Epithelial cell of proximal tubule (primary cell): ENCODE measurements at places on chromosomes 5 and 9. TPM values are rescaled to one million over a fixed set of nuclear protein-coding genes. Genes with fewer than 3 reads are reported as not detected.

The BRINP1 gene
- 1.4 and 2.5 TPM in 2 replicates for total RNA-seq

GRCh38 chr5:109316634-109317033 lies 93.1 kb downstream of the PJA2 start:
- DNase-seq = no peak

DNA sequence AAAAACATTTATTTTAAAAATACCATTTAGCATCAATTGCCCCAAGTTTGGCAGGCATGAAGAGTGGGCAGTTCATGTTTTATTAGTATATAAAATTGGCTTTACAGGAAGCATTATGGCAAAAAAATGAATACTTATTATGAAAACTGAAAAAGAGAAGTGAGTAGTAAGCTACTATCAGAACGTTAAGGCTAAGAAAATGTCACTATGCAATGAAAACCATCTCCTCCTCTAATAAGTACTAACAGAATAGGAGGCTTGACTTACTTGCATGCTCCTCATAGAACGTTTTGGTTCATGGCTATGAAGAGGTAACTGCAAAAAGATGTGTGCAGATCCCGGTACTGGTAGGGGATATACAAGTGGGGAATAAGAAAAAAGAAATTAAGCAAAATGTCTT lies 23.6 kb downstream of the TICAM2 start:
- DNase-seq = no peak

DNA sequence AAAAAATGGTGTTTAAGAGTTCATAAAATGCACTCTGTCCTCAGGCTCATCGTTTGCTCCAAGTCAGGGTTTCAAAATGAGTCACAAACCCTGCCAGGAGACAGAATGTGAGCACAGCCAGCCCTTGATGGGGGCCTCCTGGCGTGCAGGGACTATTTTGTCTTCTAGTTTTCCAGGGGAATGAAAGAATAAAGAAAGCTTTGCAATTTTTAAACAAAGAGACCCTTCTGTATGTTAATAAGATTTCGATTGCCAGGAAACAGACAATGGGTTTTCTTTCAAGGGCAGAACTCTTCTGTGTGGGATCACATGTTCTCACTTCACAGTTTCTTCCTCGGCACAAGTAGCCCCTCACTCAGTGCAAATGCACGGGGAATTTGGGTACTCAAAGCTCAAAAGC lies 121.4 kb upstream of the C6 start:
- DNase-seq = no peak

DNA sequence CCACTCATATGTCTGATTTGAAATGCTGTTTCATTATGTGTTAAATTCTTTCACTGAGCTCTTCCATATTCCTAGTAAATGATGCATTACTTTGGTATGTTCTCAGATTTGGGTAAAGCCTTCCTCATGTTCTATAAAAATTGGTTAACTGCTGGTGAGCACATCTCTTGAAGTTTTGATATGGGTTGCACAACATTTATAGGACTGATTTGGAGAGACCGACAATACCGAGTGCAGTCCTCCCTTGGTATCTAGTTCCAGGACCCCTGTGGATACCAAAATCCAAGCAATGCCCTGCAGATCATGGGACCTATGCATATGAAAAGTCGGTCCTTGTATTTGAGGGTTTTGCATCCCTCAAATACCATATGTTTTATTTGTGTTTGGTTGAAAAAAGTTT lies 37.8 kb downstream of the WDR36 start:
- no peak for DNase-seq

The C5orf46 gene
- not detected in 2 replicates for total RNA-seq

DNA sequence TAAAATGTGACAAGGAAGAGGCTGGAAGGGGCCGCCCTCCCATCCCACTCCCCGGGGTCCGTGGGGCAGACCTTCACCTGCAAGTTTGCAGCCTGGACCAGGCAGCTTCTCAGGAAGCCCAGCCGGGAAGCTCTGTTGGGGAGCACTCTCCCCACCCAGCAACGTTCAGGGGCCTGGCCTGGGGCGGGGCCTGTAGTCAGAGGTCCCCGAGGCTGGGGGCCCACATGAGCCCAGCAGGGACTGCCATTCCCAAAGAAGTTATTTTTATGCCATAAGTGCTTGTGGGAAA lies 32.7 kb upstream of the NOTCH1 start:
- no peak for DNase-seq

- DNase-seq = no peak
Observed at GRCh38 chr5:151225475-151225874, 1.6 kb upstream of the CCDC69 start.

GRCh38 chr9:124854822-124855221 lies 1.6 kb downstream of the WDR38 start:
- DNase-seq = no peak

DNA sequence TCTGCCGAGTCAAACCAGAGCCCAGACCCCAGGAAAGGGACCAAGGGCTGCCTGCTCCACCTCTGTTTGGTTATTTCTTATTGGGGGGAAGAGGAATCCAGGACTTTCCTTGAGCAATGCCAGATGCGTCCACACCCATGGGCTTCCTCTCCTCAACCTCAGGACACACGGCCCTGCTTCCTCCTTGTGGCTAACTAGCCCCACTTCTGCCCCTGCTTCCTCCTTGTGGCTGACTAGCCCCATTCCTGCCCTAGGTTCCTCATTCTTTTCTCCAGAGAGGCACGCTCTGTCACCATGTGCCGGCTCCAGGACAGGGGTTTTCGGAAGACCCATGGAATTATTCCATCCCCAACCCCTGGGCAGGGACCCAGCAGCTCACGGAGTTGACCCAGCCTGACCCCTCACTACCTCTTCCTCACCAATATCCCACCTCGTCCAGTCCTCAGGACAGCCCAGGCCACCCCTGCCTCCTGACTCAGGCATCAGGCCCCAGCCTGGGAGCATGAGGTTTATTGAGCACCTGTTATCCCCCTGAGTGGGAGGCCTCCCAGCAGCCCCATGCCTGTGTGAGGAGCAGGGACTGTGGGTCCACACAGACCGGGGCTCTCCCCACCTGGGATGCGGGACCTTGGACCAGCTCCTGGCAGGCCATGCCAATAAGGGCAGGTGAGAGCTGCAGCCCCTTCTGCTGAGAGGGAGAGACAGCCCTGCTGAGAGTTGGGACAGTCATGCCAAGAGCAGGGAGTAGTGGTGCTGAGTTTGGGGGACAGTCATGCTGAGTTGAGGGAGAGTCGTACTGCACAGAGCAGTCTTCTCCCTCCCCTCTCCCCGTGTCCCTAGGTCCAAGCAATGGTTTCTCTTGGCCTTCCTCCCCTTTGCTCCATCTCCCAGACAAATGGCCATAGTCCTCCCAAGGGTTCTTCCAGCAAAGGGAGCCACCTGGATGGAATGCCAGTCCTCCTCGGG lies 11.8 kb upstream of the FCN1 start:
- DNase-seq = no peak

GRCh38 chr9:110276781-110277180 lies 20.5 kb upstream of the TXN start:
- DNase-seq = no peak

- DNase-seq = no peak
Observed at GRCh38 chr5:181081989-181082388, 41.9 kb downstream of the BTNL9 start.

The MOB3B gene
- total RNA-seq = 2.3 and 2.9 TPM in 2 replicates

GRCh38 chr9:76438841-76439588 lies 20.0 kb upstream of the GCNT1 start:
- no peak for DNase-seq

DNA sequence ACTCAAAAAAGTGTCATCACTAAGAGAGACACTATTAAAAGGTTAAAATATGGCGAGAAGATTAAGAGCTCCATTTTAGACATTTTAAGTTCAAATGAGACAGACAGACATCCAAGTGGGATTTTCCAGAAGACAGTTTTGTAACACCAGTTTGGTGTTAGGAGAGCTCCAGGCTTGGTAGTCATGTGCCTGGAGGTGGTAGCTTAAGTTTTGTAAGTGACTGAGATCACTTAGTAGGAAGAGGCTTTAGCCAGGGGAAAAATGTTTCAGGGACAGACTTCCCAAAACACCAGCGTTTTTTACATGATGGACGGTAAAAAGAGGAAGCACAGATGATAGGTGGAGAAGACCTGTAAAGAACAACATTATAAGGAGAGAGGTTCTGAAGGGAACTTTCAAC lies 150.3 kb downstream of the GIN1 start:
- DNase-seq = no peak

The IL9 gene
- not detected in 2 replicates for total RNA-seq

DNA sequence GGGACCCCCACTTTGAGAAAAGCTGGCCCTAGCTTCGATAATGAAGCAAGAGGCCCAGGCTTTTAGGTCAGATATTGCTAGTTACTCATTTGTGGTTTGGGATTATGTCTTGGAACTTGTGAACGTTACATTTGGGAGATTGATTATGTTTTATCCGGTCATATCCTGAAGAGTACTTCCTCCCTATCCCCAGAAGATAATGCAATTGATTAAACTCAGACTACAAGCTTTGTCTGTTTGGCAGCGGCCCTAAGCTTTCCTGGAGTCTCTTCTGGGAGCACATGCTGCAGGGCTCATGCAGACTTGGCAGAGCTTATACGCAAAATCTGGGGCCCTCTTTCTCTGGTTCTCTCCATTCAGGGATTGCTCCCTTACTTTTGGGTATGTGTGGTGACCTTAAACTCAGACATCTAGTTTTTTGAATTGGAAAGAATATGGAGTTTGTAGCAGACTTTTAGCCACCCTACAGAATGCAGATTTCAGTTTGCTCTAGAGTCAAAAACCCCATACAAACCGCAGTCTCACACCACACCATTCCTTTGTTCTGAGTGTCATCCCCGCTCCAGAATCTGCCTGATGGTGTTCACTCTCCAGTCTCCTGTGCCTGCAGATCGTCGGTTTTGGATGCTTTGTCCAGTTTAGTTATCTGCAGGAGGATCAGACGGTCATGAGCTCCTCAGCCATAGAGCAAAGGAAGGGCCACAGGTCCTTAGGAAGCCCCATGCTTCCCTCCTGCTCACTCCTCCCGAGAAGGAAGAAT lies 449.5 kb upstream of the TRPC7 start:
- no peak for DNase-seq

The GADD45G gene
- not detected in 2 replicates for total RNA-seq

The AHRR gene
- 0.29 and 0.65 TPM in 2 replicates for total RNA-seq

GRCh38 chr5:10700516-10700915 lies 60.5 kb downstream of the DAP start:
- no peak for DNase-seq

DNA sequence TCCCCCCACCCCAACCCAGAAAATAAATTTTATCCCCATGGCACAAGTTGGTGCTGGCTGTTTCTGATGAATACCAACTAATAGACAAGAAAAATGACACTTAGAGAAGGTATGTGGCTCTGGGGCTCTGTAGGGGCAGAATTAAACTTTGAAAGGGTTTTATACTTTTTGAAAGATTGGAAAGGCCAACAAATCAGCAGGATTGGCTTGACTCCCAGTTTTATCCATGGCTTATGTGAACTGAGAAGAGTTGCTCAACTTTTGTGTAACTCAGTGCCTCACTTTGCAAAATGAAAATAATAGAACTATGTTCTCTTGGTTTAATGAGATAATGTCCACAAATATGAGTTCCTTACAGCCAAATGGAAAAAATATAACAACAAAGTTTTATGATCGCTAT lies 288.9 kb upstream of the KIF2A start:
- no peak for DNase-seq

DNA sequence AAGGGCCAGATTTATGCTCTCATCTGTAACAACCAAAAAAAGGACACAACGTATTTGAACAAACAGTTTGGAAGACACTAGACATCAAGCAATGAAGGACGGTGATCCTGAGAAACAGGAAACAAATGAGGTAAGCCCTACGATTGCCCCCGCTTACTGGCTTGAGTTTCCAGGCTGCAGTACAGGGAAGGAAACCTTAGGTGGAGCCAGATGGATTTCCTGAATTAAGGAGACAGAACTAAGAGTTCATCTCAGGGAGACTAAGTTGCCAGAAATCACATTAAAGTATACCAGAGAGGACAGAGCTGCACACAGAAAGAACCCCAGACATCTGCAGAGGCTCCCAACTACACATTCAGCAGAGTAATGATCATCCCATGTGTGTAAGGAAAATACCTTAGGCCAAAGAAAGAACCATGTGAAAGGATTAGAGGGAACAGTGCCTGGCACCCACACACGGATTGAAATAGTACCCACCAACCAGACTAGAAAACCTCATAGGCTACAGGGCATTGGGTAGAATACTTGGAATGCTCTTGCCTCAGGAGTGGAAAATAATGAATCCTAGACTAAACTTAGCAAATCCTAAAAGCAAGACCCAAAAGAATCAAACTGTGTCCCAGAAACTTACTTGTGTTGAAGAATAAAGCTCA lies 99.3 kb upstream of the NIPBL start:
- no peak for DNase-seq

GRCh38 chr5:96720408-96720807 lies 58.2 kb downstream of the CAST start:
- no peak for DNase-seq

- DNase-seq = no peak
Observed at GRCh38 chr9:77989909-77990308, 41.7 kb downstream of the GNAQ start.

The CMBL gene
- total RNA-seq = 2.2 and 3.0 TPM in 2 replicates

- no peak for DNase-seq
Observed at GRCh38 chr5:10324518-10325370, 17.0 kb upstream of the CMBL start.

DNA sequence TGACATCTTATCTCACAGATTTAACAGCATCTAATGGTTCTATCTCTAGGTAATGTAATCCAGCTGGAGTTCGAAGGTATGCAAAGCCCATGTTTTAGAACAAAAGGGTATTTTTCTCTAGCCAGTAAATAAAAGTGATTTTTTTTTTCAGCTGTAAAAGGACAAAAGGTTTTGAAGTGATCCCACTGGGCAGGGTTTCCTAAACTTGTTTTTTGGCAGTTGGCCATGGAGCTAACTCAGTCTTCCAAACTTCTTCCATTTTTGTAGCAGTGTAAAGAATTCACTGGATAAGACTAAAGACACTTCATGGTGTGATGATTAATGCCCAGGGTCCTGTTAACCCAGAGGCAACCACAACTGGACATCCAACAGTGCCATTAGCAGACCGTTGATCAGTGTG lies 63.8 kb downstream of the TMEM252 start:
- no peak for DNase-seq

The TMEM232 gene
- 0.86 TPM in 1 of 2 replicates, not detected in the other for total RNA-seq

- no peak for DNase-seq
Observed at GRCh38 chr5:45062044-45062443, 253.3 kb downstream of the MRPS30 start.

DNA sequence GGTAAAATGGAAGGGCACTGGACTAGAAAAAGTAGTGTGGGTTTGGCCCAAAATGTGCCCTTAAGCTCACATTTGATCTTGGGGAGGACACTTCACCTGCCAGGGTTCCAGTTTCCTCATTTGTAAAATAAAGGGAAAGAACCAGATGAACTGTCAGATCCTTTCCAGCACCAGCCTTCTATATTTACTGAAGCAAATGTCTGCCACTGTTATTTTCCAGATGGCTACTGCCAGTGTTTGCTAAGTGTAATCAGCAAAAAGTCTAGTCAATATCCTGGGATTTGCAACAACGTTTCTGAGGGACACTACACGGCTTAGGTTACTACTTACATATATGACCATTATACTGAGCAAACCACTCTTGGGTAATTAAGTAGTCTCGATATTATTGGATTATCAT lies 340.3 kb downstream of the KCNN2 start:
- DNase-seq = no peak

DNA sequence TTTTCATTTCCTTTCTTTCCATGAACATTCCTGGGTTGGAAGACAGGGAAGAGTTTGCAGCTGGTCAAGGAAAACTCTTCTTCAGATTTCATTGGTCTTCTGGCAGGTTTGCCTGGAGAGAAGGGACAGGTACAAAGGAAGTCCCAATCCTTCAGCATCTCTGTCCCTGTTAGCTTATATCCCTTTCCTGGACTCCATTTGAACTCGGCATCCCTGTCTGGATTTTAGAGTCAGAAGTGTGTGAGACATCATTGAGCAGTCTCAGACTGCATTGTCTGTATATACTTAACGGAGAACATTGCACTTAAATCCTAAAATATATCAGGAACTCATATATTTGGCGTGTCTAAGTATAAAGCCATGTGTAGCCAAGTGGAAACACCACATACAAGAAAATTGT lies 54.9 kb downstream of the ADGRV1 start:
- no peak for DNase-seq
